Gastroesophageal sphincter (tissue), 4 donors: ENCODE measurements at places on chromosomes 7 and 10. TPM values are rescaled to one million over a fixed set of nuclear protein-coding genes. Genes with fewer than 3 reads are reported as not detected.

DNA sequence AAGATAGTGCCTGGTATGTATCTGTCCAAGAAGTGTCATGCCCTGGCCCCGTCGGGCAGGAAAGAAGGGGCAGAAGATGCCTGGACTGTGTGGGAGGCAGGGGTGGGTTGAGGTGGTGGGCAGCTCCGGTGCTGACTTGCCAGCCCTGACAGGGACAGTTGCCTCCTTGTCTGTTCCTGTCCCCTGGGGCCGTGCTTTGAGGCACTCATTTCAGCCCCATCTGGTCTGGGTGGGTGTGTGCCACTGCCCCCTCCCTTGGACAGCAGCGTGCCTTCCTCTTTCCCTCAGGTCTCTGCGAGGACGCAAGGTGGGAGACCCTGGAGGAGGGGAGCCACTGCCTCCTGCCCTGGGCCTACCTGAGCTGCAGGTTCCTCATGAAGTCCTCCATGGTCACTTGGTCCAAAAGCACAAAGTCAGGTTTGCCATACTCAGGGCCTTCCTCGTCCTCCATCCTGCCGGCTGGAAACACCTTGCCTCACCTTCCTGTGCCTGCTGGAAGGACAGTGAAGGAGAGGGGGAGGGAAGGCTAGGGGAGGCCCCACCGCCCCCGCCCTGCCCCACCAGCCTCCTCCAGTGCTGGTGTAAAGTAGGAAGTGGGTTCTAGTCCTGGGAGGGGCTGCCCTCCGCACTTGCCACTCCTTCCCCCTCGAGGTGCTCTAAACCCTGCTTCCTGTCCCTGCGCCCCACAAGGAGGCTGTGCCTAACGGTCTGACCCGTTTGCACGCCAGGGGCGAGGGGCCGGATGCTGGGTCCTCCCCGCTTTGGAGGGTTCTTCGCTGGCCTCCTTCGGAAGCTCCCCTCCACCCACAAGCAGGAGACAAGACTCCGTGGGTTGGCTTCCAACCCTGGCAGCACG lies at the start of gene MYO1G:
TSS of gene MYO1G (minus strand) at position 505 of the 856 bp plus-strand sequence. CDS start at position 451, 54 bp downstream.
- no peak for ATAC-seq

CPEB3 gene
- total RNA-seq = 9.0 TPM

DNA sequence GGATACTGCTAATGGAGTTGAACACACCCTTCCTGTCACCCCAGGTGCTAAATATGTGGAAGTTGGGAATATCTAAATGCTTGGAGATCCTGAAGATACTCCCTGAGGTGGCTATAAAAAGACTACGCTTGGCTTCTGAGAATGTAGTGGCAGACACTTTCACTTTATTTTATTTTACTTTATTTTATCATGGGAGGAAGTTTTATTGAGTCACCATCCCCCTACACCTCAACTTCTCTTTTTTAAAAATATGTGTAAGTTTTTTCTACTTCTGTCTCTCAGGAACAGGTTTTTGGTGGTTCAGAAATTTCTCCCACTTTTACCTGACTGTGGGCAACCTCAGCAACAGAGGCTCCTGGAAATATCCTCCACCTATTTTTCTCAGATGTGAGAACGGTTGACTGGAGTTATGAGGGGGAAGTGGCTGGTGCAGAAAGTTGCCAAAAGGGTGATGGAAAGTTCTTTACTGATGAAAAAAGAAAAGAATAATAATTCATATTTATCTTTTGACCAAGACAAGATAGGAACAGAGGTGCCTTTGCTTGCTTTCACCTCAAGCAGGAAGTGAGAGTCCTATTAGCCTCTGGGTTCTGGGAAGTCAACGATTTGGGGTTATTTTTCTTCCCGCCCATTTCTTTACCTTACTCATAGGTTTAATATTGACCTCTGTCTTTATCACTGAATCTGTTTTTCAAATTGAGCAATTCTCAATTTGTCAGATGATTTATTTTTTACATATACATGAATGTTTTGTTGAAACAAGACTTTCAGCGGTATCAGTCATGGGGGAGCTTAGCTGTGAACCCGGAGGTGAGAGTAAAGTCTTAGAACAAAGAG lies 103.6 kb downstream of the AHR start:
- ATAC-seq = no peak

PLEKHA1 gene
- 62.1 TPM for total RNA-seq

GRCh38 chr10:80324086-80324485 lies 32.5 kb downstream of the DYDC1 start:
- no peak for ATAC-seq

DNA sequence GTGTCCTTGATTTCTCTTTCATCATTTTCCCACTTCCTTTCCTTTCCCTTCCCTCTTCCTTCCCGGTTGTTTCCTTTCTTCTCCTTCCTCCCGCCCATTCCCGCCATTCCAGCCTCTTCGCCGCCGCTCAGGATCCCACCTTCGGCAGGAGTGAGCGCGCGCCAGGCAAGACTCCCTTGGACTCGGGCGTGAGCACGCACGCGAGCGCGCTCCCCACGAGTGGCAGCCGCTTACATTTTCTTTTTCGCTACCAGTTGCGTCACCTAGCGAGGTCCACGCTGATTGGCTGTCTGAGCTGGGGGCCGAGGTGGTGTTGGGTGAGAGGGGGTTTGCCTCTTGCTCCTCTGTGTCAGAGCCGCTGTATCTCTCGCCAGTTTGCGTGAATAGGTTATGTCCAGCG lies 11.8 kb downstream of the ZAN start:
- peak; percentile 67 for ATAC-seq

DNA sequence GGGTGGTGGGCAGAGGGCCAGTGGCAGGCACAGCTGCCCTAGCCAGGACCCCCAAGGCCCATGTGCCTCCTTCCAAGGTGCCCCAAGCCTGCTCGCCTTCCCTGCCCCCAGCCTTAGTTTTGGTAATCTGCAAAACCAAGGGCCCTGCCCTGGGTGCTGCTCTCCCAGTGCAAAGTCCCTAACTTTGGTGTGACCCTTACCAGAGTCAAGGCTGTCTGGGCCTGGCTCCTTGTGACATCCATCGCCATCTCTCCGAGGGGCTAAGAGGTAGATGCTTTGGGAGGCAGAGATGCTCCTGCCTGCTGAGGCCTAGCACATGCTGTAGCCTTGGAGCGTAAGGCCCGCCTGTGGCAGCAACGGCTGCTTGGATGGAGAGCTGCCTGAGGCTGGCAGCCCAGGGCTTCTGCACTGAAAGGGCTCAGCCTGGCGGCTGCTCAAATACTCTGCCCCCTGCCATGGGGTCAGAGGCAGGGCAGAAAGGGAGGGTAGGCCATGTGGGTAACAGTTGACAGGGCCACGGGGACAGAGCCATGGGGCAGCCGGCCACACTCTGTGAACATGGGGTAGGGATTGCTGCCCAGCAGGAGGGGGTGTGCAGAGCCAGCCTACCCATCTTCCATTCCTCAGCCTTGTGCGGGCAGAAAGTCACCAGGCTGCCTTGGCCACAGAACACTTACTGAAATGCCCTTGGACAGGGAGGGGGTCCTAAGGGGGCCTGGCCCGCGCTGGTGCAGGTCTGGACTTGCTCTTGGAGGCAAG lies 17.9 kb upstream of the MYL7 start:
- no peak for ATAC-seq

GRCh38 chr7:148266795-148267194 lies 323.8 kb upstream of the C7orf33 start:
- ATAC-seq = no peak

- peak; percentile 13 for ATAC-seq
These were observed 811 bp downstream of the RGS10 start for GRCh38 chr10:119541459-119542356.

DNA sequence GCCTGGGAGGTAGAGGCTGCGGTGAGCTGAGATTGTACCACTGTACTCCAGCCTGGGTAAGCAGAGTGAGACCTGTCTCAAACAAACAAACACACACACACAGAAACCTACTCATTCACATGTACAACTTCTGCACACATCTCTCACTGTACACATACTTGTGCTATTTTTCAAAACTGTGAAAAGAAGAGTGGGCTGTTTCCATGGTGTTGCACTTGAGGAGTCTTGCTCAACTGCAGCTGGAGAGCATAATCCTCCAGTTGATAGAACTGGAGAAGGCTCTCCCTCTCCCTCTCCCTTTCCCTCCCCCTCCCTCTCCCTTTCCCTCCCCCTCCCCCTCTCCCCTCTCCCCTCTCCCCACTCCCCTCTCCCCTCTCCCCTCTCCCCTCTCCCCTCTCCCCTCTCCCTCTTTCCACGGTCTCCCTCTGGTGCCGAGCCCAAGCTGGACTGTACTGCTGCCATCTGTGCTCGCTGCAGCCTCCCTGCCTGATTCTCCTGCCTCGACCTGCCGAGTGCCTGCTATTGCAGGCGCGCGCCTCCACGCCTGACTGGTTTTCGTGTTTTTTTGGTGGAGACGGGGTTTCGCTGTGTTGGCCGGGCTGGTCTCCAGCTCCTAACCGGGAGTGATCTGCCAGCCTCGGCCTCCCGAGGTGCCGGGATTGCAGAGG lies 43.7 kb upstream of the DLD start:
- no peak for ATAC-seq

DNA sequence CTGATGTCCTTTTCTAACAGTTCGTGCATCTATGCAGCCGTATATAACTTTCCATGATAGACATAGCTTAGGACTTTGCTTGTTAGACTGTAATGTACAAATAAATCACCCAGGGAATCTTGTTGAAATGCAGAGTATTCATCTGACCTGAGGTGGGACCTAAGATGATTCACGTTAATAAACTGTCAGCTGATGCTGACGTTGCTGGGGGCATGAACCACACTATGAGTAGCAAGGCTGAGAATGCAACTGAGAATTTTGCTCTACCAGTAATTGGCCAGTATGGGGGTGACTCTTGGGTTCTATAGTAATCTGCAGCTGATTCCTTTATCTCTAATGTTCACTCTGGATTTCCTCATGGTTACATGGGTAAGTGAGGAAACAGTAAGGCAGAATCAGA lies 130.1 kb upstream of the MALRD1 start:
- ATAC-seq = no peak

GARIN1A gene
- total RNA-seq = 1.4 TPM

ZNF736 gene
- total RNA-seq = 9.0 TPM

- ATAC-seq = peak; percentile 16
These were observed 37.4 kb downstream of the RASGEF1A start for GRCh38 chr10:43229208-43230061.

- no peak for ATAC-seq
These were observed 8.6 kb downstream of the GPR26 start for GRCh38 chr10:123674741-123675140.

GRCh38 chr10:8057636-8058273 lies 3.3 kb downstream of the GATA3 start:
- ATAC-seq = no peak

DNA sequence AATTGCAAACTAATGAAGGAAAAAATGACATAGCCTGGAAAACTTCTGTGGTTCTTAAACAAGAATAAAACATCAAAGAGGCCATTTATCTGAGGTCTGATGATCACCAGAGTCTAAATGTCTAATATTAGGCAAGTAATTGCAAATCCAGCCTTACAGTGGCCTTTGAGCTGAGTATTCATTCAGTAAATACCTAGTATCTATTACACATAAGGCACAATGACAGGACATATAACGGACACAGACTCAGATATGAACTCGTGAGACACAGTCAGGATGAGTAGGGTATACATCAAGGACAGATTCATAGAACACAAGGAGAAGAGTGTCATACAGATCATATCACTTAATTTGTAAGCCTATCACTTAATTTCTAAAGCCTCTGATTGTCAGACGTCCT lies 16.8 kb downstream of the GPAM start:
- ATAC-seq = no peak

- no peak for ATAC-seq
These were observed 33.9 kb upstream of the PBLD start for GRCh38 chr10:68366600-68366999.

- ATAC-seq = no peak
These were observed 147.6 kb upstream of the C7orf33 start for GRCh38 chr7:148442933-148443332.

ACHE gene
- total RNA-seq = 0.62 TPM

- ATAC-seq = peak; percentile 4
These were observed 662 bp downstream of the DNAJC2 start for GRCh38 chr7:103343758-103344452.

DNA sequence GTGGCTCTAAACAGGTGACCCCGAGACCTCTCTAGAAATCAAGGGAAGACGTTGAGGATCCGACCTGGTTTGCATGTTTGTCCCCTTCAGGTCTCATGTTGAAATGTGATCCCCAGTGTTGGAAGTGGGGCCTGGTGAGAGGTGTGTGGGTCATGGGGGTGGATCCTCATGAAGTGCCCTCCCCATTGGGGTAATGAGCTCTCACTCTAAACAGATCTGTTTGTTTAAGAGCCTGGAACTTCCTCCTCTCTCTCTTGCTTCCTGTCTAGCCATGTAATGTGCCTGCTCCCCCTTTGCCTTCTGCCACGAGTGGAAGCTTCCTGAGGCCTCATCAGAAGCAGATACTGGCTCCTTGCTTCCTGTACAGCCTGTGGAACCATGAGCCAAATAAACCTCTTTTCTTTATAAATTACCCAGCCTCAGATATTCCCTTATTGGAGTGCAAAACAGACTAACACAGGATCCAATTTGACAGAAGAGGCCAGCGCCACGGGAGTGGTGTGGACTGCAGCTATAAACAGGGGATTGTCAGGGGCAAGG lies 10.8 kb upstream of the POLM start:
- no peak for ATAC-seq

TSPAN14 gene
- 52.4 TPM for total RNA-seq

VAX1 gene
- total RNA-seq = not detected

DNA sequence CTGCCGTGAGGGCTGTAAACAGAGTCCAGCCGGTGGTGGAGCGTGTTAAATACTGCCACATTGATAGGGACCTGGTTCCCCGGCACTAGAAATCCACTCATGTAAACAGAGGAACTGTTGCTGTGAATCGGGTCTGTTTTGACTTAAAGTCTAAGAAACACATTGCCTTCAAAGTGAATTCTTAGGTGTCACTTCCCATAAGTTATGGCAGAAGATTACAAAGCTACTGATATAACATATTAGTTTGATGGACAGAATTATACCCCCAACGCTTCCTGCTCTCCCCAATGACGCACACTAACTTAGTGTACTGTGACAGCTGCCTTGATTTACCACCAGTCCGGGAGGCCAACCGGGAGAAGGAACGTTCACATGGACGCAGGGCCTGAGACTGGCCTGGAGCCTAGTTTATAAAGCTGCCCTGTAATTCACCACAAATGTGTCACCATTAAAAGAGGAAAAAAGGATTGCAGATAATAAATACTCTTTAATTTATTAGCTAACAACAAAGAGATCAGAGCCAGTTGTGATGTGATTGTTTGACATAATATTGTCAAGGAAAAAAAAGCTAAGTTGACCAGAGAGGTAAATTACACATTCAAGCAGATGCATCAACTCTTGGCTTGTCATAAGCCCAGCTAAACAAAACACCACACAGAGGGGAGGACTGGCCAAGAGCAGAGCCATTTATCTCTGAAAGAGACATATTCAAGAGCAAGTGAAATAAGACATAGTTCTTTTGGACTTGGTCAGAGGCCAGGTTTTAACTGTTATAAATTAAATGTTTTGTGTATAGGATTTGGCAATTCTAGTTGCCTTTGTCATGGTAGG lies 820.6 kb downstream of the LRMDA start:
- ATAC-seq = peak; percentile 91

- no peak for ATAC-seq
These were observed 50.2 kb upstream of the PODXL start for GRCh38 chr7:131606346-131607290.

EEPD1 gene
- 18.3 TPM for total RNA-seq

- ATAC-seq = no peak
These were observed 31.2 kb downstream of the FOXK1 start for GRCh38 chr7:4713183-4713784.

FAM24B gene
- 2.6 TPM for total RNA-seq

OR6V1 gene
- not detected for total RNA-seq
